ENCODE measurements at places on chromosomes 2 and 18.

- DNase-seq: no peak
Measured at GRCh38 chr2:169732583-169733358, 861 bp upstream of the KLHL23 start.

DNA sequence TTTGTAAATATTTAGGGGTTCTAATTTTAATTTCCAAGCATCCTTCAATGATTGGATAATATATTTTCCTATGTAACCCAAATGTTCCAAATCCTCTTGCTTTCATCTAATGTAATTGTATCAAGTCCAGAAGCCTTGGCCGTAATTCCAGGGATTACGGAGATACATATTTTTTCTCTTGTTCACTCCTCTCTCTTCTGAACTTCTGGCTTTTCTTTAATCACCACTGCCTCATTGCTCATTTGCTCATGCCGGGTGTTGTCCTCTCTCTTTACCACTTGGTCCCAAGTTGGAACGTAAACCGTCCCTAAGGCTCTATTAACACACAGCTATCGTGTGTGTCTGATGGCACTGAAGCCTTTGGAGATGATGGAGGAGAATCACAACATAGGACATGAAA lies 188.7 kb upstream of the COL3A1 start:
- DNase-seq: no peak

DNA sequence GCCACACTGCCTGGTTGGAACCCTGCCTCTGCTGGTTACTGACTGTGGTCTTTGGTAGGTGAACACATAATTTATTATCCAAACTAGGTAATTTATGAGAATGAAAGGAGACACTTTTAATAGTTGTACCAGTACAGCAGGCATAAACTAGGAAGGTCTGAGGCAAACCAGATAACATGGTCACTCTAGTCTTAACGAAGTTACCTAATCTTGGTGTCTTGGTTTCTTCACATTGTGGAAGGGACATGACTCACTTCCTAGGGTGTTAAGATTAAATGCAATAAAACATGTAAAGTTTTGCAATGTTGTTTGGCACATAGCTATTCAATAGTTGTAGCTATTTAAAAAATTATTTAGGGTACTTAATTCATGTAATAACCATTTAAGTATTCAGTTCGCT lies 23.3 kb downstream of the SPTBN1 start:
- no peak for DNase-seq

DNA sequence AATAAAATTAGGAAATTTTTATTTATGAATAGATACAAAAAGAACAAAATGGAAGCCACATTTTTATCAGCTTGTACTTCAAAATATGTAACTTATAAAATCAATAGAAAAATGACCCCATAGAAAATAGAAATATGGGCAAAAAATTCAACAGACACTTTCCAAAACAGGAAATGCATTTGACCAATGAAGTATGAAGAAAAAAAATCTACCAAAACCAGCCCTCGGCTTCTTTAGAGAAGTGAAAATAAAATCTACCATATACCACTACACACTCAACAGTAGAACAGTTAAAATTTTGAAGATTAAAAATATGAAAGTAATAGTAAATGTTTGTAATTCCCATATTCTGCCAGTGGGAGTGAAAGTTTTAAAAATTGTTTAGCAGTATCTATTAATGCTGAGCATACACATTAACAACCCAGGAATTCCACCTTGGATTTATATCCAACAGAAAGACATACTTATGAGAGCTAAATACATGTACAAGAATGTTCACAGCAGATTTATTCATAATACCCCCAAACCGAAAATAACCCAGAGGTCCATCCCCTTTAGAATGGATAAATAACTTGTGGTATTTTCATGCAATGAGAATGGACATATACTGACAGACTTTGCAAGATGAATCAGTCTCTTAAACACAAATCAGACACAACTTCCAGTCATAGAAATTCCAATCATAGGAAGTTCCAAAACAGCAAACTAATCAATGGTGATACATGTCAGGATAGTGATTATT lies 318.0 kb downstream of the FIGN start:
- DNase-seq: no peak

GRCh38 chr18:24011123-24011917 lies 3.2 kb upstream of the TTC39C start:
- no peak for DNase-seq

DNA sequence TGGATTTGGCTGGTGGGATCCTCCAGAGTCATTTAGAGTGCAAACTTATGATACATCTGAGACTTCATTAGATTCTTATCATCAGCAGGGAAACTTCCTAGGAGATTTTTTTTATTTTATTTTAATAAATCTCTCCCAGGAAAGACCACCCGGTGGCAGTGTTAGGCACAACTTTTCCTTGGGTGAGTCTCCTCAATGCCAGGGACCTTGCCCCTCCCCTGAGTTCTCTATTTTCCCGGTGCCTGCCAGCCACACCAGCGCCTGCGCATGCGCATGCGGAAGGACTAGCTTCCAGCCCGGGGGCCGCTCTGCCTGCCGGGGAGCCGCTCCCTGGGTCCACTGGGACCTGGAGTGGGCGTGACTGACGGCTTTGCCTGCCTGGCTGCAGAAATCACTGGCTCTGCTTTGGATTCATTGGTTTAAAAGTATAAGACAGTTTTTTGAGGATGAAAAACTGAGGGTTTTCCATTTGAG lies 86.6 kb downstream of the TMEM182 start:
- peak; percentile 68 for DNase-seq

DNA sequence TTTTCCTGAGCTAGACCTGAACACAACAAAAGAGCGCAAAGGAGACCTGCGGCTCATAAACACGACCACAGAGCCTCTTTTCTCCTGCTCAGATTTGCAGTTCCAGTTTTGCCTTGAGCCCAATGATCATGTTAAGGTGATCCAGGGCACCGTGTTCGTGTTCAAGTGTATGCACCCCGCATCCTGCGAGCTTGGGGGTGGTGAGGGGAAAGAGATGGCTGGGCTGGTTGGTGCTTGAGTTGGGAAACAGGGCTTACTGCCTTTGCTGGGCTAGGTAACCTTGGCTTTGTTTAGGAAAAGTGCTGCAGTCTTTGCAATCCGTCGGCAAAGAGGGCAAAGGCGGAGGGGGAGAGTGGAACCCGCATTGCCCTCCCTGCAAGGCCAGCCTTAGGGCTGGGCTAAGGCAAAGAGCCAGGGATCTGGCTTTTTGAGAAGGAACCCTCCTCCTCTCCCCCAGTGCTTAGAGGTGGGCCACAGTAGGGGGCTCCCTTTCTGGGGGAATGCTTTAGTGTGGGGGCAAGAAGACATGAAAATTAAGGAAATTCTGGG lies 1.3 kb downstream of the HOXD10 start:
- DNase-seq: no peak

DNA sequence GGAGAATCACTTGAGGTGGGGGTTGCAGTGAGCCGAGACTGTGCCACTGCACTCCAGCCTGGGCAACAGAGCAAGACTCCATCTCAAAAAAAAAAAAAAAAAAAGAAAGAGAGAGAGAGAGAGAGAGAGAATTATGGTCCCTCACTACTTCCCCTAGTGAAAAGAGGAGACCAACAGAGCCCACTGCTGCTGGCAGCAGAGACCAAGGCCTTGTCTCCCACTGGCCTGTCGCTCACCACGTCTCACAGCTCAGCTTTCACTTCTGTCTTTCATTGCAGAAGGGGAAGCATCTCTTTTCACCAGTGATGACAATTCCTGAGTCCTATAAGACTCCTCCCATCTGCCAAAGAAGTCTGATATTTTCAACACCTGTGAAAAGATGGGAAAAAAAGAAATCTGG lies 81.3 kb downstream of the CLHC1 start:
- no peak for DNase-seq

GRCh38 chr2:118046634-118047210 lies 32.9 kb upstream of the CCDC93 start:
- no peak for DNase-seq

- no peak for DNase-seq
Measured at GRCh38 chr2:208490492-208490891, 83.9 kb downstream of the PTH2R start.

DNA sequence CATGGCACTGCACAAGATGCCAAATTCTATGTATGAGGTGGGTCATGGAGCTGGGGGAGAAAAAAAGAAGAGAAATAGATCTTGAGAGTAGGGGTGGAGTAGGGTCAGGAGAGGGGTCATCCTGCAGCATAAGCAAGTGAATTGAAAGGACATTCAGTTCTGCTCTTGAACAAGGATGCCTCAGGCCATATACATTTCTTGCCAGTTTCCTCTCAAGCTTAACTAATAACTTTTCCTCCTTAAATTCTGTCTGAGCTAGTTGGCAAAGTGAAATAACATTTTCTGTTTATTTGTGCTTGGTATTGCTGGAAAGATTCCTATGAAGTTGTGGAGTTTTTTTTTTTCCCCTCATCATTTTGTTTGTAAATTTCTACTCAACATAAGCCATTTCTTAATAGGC lies 99.0 kb upstream of the LTBP1 start:
- DNase-seq: no peak

- no peak for DNase-seq
Measured at GRCh38 chr18:69871363-69871762, 76.3 kb downstream of the CD226 start.

GRCh38 chr2:98445683-98446581 lies 1.3 kb downstream of the INPP4A start:
- no peak for DNase-seq

GRCh38 chr2:27262379-27263286 lies at the start of gene SLC30A3:
Gene SLC30A3, minus strand, starts transcription at chr2:27263047. Its CDS starts 141 bp downstream, at chr2:27262906.
- peak; percentile 33 for DNase-seq

DNA sequence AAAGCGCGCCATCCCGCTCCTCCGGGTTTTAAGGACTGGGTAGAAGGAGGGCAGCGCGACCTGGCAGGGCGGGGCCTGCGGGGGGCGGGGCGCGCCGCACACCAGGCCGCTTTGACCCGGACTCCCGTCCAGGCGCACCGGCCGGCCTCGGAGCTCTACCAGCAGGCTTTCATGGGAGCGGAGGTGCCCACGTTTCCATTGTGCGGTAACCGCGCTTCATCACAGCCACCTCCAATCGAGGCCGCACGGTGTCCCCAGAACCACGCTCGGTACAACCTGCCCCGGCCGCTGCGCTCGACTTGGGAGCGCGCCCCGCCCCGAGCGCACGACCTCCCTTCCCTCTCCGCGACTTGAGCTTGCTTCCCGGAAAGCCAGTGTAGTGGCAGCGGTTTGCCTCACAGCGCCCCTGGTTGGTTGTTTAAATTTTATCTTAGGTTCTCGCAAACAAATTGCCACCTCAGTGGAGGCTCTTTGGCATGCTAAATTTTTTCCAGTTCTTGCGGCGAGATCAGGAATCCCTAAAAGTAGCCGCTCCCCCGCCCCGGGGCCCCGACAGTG lies 280 bp upstream of the CYP1B1 start:
- peak; percentile 48 for DNase-seq

GRCh38 chr18:63177919-63178821 lies 141.4 kb downstream of the BCL2 start:
- no peak for DNase-seq

GRCh38 chr2:239312081-239312511 lies 88.7 kb downstream of the HDAC4 start:
- peak; percentile 3 for DNase-seq

DNA sequence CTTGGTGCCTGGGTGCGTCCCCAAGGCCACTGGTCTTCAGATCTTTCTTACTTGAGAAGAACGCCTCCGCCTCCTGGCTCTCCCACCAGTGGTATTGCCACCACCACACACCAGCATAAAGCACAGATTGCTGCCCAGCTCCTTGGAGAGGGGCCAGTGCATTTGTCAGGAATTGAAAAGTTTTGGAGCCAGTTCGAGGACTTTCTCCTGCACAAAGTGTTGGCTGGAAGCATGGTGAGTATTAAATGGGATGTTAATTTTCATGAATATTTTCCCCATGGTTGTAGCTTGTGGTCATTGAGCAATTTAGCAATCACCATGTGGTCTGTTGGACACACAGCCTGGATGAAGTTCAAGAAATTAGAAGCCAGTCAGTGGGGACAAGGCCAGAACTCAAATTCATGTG lies 684.6 kb upstream of the FANCL start:
- no peak for DNase-seq

DNA sequence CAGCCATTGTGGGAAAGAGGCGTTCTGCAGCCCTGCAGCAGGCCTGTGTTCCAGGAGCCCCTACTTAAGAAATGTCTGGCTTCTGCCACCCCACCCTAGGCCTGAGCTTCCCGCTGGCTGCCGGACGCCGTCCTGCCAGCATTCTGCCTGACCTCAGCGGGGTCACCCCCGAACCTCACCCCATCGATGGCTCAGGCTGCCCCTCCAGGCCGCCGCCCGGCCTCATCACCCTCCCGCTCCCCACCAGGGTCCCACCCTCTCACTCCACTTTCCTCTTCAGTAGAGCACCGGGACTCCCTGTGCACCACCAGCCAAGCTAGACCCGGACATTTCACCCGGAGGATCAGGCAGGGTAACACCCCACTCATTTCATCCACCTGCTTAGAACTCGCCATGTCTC lies 73.6 kb upstream of the SALL3 start:
- no peak for DNase-seq

GRCh38 chr2:63740943-63741342 lies 100.8 kb upstream of the UGP2 start:
- no peak for DNase-seq

- DNase-seq: no peak
Measured at GRCh38 chr2:120235681-120236080, 12.5 kb upstream of the TMEM185B start.

GRCh38 chr2:95574506-95574905 lies 17.3 kb upstream of the TRIM43 start:
- no peak for DNase-seq

GRCh38 chr2:154686162-154686561 lies 12.3 kb upstream of the KCNJ3 start:
- no peak for DNase-seq

DNA sequence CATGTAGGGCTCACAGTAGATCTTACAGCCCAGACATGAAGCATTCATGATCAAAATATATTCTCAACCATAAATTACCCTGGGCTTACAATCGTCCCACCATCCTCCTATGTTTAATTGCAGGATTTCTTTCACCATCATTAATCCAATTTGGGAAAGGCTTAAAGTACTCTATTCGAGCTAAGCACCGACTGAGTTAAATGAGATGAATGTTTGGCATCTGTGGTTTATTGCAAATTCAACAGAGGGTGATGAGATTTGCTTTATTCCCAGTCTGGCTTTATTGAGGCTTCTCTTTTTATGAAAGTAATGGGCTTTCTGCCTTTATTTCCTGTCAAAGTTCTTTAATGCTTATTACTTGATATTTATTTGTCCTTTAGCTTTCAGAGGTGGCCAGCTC lies 159.0 kb downstream of the METTL4 start:
- DNase-seq: no peak

GRCh38 chr2:160180172-160180571 lies 19.9 kb downstream of the ITGB6 start:
- no peak for DNase-seq

Data from progenitor cell of endocrine pancreas (in vitro differentiated cells).